ENCODE measurements at places on chromosomes 1 and 21.

- no peak for DNase-seq
These were observed 19.9 kb downstream of the LCE3E start for GRCh38 chr1:152546704-152547103.

DNA sequence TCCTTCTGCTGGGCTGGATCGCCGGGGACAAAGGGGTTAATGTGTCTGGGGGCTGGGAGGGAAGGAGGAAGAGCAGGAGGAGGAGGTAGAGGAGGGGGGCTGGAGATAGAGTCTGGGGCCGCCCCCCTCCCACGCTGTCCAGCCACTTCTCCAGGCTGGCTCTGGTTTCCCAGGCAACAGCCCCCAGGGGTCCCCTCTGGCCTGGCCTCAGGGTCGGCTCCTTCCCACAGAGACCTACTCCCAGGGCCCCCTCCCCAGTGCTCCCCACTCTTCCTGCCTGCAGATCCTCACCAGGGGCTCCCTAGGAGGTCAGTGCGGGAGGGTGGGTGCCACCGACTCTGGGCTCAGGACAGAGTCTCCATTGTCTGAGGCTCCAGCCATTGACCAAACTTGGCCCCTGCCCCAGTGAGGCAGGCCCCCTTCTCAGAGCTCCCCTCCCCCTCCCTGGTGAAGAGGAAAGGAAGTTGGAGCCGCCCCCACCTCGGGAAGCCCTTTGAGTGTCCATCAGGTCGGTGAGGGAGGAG is 34.1 kb downstream of the ARHGEF10L start:
- no peak for DNase-seq

DNA sequence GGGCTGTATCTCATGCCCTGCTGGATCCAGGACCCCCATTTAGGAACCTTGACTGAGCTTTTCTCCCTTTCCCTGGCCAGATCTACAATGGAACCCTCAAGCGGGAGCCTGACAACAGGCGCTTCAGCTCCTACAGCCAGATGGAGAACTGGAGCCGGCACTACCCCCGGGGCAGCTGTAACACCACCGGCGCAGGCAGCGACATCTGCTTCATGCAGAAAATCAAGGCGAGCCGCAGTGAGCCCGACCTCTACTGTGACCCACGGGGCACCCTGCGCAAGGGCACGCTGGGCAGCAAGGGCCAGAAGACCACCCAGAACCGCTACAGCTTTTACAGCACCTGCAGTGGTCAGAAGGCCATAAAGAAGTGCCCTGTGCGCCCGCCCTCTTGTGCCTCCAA is 29.8 kb downstream of the PKP1 start:
- no peak for DNase-seq

- no peak for DNase-seq
These were observed 62.1 kb downstream of the PLPPR4 start for GRCh38 chr1:99326215-99326949.

DNA sequence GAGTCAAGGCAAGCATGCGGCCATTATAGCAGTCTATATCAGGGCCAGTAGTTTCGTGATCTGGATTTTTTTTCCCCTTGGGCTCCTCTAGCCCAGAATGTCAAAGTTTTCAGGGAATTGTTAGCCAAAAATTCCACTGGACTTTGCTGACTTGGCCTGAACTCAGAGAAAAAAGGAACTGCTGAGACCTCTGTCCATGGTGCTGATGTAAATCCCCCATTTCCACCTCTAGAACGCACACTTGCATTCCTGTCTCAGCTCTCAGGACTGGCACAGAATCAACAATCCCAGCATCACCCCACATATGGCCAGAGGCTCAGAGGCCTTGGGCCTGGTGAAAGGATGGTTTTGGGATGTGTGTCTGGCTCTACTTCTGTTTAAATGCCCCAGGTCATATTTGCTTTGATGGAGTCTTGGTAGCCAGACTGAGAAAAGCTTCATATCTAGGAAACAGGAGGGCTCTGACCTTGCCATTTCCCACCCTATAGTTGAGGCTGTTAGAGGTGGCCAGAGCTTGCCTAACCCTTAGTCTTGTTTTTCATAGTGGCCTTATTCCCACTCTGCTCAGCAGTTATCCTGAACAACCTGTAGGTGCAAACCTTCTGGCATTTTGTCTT is 16.9 kb upstream of the EFCAB14 start:
- no peak for DNase-seq

GRCh38 chr1:154503898-154504297 is 1.7 kb upstream of the SHE start:
- no peak for DNase-seq

GRCh38 chr1:183588827-183589226 is 1.4 kb downstream of the NCF2 start:
- DNase-seq = no peak

DNA sequence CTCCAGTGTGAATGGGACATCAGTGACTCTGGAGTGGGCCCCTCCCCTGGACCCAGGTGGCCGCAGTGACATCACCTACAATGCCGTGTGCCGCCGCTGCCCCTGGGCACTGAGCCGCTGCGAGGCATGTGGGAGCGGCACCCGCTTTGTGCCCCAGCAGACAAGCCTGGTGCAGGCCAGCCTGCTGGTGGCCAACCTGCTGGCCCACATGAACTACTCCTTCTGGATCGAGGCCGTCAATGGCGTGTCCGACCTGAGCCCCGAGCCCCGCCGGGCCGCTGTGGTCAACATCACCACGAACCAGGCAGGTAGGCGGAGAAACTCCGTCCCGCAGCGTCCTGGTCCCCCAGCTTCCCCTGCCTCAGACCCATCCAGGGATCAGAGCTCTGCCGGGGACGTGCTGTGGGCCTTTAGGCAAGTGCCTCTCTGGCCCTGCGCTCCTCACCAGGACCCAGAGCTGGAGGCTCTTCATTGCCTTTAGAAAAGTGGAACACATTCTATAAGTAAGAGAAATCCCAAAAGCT is 25.7 kb downstream of the EPHA8 start:
- DNase-seq = no peak

GRCh38 chr1:197967066-197967465 is 49.9 kb downstream of the LHX9 start:
- DNase-seq = no peak

- no peak for DNase-seq
These were observed 174.8 kb downstream of the TNFSF18 start for GRCh38 chr1:172875892-172876291.

- no peak for DNase-seq
These were observed 538.8 kb downstream of the LRRIQ3 start for GRCh38 chr1:73659136-73659535.

GRCh38 chr1:182620924-182621585 is 16.9 kb upstream of the RGS16 start:
- DNase-seq = no peak

DNA sequence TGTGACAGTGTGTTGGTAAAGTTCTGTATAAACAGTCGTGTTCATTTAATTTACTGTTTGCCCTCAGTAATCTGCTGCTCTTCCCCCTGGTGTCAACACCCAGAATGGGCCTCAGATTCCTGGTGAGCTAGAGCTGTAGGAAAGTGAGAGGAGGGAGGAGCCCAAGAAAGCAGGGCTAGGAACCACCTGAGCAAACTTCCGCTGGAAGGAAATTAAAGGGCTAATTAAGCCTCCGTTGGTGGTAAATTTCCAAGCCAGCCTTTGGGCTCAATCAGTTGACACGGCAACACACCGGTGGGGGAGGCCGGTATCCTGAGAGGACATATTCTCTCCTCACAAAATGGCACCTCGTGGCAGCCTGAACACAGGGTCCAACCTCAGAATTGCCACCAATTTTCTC is 32.9 kb downstream of the RAB3B start:
- no peak for DNase-seq

DNA sequence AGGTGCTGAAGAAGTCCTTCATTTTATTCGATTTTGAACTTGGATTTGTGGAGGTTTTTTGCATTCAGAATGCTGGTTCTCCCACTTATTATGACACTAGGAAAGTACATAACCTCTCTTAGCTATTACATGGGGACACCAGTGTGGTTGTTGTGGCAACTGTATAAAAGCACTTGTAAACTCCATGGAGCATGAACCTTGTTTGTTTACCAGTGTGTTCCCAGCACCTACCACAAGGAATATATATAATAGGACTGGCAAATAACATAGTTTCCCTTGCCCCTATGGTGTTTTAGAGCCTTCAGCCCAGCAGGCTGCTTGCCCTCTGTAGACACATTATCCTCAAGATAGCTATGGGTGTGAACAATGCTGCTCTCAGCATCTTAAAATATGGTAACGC is 43.1 kb downstream of the RASSF5 start:
- no peak for DNase-seq

DNA sequence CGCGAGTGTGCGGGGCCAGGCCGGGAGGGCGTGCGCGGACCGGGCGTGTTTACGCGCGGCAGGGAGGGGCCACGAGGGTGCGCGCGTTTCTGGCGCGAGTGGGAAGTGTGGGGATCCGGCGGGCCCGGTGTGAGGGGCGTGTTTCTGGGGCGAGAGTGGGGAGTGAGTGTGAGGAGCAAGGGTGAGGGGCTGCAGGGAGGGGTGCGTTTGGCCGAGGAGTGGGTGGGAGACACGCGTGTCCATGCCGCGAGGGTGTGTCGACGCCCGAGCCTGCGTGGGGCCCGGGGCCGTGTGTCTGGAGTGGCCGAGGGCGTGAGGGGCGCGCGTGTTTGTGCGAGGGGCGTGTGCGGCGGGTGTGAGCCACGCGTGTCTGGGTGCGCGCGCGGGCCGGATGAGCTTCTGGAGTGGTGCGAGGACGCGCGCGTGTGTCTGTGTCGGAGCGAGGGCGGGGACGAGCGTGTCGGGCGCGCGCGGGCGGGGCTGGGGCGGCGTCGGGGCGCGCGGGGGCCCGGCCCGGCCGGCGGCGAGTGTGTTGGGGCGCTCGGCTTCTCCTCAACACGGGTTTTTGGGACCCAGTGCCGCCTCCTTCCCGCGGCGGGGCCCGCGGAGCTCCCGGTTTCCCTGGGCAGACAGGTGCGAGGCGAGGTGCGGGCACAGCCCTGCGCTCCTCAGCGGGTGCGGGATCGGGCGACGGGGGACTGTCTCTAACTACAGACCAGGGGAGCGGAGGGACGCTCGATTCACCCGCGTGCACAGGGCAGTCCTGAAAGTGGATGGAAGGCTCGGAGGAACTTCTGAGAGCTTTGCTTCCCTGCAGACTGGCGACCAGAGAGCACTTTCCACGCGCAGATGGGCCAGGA is 65.8 kb upstream of the VAMP3 start:
- no peak for DNase-seq

DNA sequence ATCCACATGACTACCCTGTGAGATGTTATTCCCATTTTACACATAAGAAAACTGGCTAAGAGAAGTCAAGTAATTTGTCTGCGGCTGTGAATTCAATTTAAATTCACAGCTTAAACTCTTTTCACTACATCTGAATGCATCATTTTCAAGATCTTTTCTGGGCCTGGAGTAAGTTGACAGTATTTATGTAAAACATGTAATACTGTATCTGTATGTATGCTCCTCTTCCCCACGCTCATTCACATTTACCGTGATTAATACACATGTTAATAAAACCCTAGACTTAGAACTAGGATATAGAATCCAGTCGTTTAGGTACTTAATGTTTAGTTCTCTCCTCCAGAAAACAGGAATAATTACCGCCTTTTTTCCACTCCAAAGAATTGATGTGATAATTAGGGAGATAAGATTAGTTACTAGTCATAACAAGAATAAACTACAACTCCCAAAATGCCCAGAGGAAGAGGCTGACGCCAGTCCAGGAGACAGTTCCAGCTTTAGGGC is 442 bp upstream of the PPP1R12B start:
- no peak for DNase-seq

DNA sequence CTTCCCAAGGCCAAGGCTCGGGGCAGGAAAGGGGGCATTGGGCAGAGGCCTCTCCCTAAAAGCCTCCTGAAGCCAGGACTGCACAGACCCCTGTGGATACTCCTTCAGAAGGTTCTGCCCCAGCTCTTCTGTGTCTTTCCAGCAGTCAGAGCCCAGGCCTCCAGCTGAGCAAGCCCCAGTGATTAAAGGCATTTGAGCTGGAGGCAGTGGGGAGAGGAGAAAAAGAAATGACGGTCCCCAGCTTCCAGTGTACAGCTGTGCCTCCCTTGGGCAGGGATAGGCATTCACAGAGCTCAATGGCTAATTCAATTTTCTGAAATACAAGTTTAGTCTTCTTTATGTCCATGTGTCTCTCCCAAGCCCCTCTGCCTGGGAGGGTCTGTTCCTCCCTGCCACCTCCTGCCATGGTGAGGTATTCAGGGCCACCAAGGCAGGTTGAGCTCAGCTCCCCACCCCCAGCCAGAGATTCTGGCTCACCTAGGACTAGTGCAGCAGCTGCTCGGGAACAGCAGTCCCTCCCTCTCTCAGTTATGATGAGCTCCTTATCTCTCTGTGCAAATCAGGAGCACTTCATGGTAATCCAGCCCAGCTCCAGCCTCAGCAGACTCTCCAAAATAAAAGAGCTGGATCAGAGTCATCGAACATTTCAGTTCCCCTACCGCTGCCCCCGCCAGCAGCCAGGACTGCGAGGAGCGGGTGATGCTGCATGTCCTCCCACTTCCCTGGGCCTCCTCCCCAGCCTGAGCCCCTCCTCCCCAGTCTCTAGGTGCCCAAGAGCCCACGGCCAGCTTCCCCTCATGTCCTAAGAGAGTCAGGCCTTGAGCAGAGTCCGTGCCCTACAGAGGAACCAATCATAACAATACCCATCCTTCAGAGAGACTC is 208.4 kb upstream of the ZC3H12A start:
- DNase-seq = no peak

DNA sequence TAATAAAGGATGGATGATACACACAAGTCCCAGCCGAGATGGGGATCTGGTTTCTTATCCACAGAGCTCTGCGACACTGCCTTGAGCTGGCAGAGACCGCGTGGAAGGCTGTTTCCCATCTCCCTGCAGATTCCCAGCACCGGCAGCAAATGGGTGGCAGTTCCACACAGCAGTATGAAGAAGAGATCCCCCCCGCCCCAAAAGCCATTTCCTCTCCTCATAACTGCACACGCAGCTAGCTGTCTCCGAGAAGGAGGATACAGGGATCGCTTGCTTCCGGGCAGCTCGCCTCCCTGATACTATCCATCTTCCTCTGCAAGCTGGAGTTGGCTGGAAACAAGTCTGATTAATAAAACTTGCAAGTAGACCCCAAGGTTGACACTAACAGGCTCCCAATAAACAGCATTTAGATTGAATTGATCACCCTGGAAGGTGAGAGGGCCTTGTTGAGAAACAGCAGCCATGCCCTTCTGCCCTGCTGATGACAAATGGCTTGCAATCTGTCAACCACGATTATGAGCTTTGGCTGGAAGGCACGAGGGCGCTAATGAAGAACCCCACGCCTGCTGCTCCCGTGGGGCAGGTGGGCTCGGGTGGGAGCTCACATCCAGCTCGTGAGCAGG is 642.3 kb downstream of the AJAP1 start:
- no peak for DNase-seq

Data from left renal cortex interstitium (tissue), 4 donors.